ENCODE measurements at places on chromosomes 1 and 21.

DNA sequence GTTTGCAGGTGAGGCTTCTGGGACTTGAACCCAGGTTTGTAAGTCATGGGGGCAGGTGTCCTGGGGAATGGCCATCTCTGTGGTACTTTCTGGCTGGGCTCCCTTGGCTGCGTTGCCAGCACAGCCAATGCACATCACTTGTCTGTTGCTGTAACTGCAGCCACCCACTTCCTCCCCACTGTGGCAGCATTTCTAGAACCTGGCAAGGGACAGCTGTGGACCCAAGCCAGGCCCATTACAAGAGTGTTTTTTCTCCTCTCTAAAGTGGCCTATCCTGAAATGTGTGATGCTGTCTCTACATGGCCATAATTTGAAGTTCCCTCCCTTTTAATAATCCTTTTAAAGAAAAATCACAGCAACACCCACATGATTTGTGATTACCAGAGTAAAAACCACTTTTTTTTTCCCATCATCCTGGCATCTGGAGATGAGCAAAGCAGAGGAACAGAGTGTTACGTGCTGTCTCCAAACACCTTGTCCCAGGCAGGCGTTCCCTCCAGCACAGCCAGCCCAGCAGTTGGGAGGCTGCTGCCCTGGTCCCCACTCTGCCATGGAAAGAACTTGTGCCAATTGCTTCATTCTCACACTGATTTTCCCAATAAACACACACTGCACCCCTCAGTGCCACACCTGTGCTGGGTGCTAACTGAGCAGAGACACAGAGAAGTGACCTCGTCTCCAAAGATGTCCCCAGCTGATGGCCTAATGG lies 360.6 kb upstream of the USP24 start:
- no peak for DNase-seq

- DNase-seq = no peak
Measured at GRCh38 chr1:153422450-153423068, 6.2 kb downstream of the S100A7A start.

DNA sequence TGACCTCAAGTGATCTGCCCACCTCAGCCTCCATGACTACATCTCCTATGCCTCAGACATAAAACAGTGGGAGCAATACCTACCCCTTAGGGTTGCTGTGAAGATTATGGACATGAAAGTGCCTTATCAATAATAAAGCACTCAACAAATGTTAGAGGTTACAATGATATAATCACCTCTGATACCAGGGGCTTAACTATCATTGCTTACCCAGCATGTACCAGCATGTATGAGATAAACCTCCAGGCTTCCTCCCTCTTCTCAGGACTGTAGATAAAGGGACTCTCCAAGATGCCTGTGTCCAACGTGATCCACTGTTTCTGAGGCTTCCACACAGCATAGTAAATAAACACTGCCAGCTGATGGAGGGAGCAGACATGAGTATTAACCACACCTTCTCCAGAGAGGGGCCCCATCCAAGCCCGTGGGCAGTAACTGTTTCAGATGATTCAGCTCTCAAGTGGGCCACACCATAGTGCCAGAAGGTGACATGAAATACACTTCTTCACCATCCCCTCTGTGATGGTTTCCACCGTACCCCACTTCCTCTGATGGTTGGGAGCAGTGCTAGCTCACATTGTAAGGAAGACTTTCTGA lies 26.2 kb downstream of the RHBDL2 start:
- no peak for DNase-seq

DNA sequence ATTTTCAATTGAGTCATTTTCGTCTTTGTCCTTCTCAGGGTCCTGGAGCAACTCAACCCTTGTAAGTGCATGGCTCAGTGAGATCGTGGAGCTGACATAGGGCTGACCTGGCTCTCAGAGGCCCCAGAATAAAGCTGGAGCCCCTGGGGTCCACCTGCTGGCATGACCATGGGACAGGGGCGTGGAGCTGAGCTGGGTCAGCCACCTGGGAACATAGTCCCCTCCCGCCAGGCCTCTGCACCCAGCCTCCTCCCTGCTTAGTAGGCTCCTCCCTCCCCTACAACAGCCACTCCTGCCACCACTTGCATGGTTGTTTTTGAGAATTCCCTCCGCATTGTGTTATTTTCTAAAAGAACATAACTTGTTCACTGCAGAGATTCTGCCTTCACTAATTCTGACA lies 3.1 kb upstream of the RIPK4 start:
- no peak for DNase-seq
